ENCODE measurements at places on chromosomes 2 and 18. TPM values are rescaled to one million over a fixed set of nuclear protein-coding genes. Genes with fewer than 3 reads are reported as not detected.
A peak's percentile ranks its signal among the peaks of the same experiment; 100 is the strongest.

DNA sequence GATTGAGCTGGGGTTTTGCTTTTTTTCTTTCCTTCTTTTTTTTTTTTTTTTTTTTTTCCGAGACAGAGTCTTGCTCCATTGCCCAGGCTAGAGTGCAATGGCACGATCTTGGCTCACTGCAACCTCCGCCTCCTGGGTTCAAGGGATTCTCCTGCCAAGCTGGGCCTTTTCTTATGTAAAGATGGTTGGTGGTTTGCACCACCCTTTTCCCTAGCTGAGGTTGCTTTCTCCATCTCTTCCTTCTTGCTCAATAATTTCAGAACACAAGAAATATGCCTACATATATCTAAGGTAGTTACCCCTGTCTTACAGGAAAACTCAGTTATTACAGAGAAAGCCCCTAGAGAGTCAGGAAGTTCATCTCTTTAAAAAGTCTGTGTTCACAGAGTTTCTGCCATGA, 7.0 kb downstream of the TTC39C start:
- peak; percentile 29 for DNase-seq

SPP2 gene
- not detected for total RNA-seq

GRCh38 chr2:145736871-145737270, 1217.0 kb upstream of the ZEB2 start:
- no peak for DNase-seq

- DNase-seq: peak; percentile 52
Measured at GRCh38 chr2:96763511-96764252, 3.0 kb downstream of the CNNM4 start.

CFC1 gene
- 48.4 TPM for total RNA-seq

C2orf80 gene
- not detected for total RNA-seq

TRABD2A gene
- total RNA-seq: not detected

DNA sequence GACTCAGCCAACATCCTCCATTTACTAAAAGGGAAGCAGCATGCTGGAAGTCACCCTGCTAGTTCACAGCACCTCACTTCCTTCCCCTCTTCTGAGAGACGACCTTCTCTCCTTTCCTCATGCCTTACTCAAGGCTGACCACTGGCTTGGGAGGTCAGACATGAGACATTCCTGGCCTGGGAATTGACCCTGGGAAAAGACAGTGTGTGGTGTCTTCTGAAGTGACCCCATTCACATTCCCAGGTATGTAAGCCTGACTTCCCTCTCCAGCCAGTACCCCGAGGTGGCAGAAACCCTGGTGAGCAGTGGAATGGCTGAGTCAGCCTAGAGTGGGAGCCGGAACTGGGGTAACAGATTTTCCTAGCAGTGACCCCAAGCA, 92.4 kb downstream of the PLB1 start:
- DNase-seq: no peak

DNA sequence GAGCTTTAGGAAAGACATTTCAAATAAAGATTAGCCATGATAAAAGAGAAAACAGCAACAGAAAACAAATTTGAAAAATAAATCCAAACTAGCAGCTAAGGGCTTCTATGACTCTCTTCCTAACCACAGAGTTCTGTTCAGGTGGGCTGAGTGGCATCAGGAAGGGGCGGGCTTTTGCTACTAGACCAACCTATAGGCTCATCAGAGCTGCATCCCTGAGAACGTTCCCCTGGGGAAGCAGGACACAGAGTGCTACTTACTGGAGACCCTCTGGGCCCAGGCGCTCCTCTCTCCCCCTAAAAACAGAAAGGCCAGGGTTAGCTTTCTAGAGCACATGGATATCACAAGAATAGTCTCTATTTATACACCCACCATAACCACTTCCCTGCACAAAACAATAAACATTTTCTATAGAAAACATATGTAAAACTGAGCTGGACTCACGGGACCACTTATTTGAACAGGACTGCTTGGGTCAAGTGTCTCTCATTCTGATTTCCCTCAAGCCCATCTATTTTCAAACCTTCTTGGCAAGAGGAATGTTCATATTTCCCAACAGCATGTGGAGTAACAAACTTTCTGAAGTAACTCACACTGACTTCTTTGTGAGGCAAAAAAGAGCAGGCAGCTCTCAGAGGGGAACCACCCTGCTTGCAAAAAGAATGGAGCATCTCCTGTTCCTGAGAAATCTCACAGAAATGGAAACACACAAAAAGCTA, 78.9 kb upstream of the LMAN1 start:
- DNase-seq: no peak

DNA sequence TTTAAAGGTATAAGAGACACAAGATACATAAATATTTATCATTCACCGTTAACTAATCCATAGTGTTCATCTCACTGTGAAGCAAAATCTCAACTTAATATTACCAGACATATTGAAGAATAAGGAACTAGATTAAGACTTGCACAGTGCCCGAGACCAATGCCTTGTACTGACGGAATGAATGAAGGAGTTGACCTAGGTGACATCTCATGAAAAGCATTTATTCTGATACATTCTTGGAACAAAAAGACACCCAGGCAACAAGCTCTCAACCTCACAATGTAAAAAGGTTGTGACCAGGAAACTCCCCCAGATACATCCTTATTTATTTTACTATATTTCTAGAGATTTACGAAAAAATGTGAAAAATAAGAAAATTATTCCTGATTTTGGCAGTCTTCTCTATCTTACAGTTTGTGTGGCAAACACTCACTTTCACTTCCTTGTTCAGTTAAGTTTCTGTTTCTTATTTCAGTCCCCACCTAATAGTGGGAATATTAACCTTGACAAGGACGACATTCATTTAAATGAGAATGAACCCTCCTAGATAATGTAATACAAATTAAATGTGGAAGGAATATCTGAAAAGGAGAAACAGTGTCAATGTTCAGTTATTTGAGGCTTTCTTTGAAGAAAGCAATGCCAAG, 28.4 kb downstream of the M1AP start:
- no peak for DNase-seq

DNA sequence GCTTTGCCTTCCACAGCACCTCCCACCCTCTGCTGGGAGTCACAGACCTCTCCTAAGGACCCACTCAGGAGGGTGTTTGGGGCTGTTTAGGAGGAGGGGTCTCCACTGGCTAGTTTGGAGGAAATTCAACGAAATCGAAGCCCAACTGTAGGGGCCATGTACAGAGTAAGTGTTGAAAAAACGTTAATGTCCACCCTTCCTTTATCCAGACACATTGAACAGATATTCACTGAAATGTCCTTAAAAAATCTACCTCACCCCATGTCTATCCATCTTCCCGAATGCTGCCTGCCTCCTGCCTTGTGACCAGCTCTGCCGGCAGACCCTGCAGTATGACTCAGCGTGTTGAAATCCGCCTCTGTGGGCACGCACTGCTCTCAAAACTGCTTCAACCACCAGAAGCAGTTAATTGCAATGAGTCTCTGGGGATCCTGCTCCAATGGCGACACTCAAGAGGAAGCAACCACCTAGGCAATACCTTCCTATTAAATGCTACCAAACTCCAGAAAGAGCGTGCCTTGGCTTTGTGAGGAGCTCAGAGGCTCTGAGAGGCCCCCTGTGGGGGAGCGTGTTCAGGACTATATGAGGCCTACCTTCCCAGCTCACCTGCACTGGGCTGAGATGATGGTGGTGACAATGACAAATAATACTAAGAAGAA, 61.4 kb upstream of the RTN4 start:
- peak; percentile 93 for DNase-seq

Data from cardiac muscle cell (in vitro differentiated cells and primary cell).